ENCODE measurements at places on chromosomes 1 and 21.

- no peak for DNase-seq
Measured at GRCh38 chr1:56562891-56563452, 16.4 kb downstream of the PLPP3 start.

DNA sequence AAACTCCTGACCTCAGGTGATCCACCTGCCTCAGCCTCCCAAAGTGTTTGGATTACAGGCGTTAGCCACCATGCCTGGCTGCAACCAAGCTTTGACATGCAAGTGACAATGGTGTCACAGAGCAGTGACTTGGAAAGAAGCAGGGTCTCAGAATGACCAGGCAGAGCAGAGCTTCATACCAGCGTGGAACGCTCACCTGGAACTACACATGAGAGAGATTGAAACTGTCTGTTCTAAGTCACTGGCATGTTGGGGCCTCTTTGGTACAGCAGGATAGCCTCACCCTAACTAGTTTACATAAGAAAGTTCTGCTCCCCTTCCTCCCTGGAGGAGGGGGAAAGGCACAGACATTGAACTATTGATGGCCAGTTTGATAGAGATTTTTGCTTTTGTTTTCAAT, 47.5 kb upstream of the ITPKB start:
- DNase-seq: no peak

DNA sequence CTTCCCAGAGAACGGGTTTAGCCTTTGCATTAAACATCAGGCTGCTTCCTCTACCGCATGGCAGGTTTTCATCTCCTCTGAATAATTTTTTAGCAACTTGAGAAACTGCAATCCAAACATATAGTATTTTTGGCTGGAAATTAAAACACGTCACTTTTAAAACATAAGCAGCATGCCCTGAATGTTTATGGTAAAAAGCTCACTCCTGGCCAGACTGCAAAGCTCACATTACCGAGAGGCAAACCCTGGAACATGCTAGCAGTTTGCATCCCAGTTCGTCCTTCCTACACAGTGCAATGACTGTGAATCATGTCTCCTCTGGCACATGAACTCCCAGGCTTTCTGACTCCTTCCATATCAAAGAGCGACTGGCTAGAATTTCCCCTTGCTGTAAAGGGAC, 312.3 kb downstream of the RRAGC start:
- DNase-seq: no peak

DNA sequence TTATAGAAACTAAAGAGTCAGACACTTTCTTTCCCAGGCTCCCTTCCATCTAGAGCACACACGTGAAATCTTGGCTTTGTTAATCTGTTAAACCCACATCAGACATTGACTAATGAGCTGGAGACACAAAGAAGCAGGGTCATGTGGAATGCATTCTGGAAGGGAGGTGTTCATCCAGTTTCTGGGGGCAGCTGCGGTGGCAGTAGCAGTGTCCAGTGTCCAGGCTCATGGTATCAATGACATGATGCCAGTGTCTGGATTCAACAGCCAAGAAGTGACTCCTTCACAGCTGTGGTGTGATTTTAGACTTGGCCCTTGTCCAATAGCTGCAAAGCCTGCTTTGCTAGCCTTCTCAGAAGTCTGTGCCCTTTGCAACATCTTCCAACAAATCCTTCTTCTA, 95.2 kb downstream of the NTPCR start:
- DNase-seq: no peak

Measured in stimulated activated CD4-positive, alpha-beta T cell treated with anti-CD3 and anti-CD28 coated beads, TNF-alpha, amount 100 ng/mL, for 1 hour (primary cell).